ENCODE measurements at places on chromosomes 3 and 15.

DNA sequence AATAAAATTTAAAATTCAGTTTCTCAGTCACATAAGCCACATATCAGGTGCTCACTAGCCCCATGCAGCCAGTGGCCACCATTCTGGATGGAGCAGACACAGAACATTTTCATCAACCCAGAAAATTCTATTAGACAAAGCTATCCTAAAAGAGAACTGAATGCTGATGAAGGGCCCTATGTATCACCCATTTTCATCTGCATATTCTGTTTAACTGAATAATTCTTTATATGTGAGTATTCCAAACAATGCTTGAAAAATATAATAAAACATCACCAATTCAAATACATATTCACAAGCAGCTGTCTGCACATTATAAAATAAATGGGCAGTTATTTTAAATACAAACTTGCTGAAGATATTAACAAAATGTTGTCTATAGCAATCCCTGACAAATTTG lies 14.2 kb upstream of the CFAP44 start:
- no peak for DNase-seq

GRCh38 chr3:56725175-56725574 lies 42.1 kb upstream of the TASOR start:
- DNase-seq = no peak

DNA sequence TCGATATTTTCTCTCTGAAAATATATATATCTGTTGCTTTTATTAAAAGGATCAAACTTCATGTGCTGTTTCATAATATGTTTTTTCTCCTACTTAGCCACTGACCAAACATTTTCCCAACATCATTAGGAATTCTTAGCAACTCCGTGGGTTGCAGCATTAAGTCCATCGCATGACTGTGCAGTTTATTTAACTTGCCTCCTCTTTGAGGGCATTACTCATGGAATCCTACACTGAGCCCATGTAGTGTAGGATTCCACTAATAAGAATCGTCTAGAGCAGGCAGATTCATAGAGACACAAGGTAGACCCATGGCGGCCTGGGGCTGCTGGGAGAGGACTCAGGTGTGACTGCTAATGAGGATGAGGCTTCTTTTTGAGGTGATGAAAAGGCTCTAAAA lies 49.3 kb downstream of the CMTM6 start:
- no peak for DNase-seq

GRCh38 chr15:70083946-70084345 lies 13.8 kb downstream of the TLE3 start:
- no peak for DNase-seq

DNA sequence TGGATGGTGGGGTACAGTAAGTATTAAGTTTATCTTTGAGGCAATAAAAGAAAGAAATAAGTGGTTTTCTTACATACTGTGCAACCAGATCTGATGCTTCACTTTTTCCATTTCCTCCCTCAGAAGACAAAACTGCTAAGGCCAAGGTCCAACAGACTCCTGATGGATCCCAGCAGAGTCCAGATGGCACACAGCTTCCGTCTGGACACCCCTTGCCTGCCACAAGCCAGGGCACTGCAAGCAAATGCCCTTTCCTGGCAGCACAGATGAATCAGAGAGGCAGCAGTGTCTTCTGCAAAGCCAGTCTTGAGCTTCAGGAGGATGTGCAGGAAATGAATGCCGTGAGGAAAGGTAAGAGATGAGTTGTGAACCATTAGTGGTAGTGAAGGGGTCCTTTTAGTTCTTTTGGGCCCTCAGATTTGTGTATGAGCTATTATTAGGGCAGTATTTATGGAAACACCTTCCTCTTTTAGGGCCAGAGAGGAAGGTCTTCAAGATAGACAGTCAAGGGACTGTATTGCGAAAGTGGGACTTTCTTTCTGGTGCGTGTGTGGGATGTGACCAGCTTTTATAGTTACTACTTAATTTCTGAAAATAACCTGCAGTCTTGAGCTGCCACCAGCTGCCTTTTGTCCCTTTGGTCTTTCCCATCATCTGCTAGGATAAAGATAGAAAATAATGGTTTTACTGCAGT lies 4.6 kb downstream of the ALAS1 start:
- DNase-seq = no peak

DNA sequence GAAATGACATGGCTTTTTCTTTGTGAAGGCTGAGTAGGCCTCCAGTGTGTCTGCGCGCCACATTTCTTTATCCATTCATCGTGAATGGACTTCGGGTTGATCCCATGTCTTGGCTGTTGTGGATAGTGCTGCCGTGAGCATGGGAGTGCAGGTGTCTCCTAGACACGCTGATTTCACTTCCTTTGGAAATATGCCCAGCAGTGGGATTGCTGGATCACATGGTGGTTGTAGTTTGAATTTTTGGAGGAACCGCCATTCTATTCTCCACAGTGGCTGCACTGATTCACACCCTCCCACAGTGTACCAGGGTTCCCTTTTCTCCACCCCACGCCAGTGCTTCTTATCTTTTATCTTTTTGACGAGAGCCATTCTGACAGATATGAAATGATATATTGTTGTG lies 171.7 kb downstream of the NSMCE3 start:
- DNase-seq = no peak

- no peak for DNase-seq
Observed at GRCh38 chr3:2861120-2861519, 249.1 kb downstream of the IL5RA start.

- no peak for DNase-seq
Observed at GRCh38 chr3:44179246-44179645, 62.4 kb upstream of the TOPAZ1 start.

DNA sequence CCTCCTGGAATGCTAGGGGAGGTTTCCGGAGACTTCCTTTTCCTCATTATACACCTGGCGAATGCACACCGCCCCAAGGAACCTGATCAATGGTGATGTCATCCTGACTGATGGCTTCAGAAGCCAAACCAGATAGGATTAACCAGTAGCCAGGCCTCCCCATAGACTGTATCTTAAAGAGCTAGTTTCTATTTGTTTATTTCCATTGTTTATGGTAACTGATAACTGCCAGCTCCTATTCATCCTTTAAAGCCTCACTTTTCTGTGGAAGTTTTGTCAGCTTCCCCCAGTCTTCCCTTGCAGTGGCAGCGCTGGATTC lies at the start of gene MKRN2OS:
MKRN2OS (minus strand) TSS at position 27 of the 319 bp plus-strand sequence. CDS start 35 bp downstream, outside the sequence.
- DNase-seq = no peak

GRCh38 chr3:42161050-42161935 lies 70.1 kb downstream of the TRAK1 start:
- no peak for DNase-seq

DNA sequence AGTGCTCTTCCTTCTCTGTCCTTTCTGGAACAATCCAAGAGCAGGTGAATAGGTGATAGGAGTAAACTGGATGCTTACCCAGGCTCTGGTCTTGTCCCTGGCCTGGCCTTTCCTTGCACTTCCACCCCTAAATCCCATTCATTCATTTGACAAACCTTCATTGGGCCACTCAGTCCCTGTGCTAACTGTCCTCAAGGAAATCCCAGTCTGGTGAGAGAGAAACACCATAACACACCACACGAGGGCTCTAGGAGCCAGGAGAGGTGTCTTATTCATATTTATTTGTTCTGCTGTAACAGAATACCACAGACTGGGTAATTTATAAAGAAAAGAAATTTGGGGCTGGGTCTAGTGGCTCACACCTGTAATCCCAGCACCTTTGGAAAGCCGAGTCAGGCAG lies 22.8 kb downstream of the EFCC1 start:
- no peak for DNase-seq

DNA sequence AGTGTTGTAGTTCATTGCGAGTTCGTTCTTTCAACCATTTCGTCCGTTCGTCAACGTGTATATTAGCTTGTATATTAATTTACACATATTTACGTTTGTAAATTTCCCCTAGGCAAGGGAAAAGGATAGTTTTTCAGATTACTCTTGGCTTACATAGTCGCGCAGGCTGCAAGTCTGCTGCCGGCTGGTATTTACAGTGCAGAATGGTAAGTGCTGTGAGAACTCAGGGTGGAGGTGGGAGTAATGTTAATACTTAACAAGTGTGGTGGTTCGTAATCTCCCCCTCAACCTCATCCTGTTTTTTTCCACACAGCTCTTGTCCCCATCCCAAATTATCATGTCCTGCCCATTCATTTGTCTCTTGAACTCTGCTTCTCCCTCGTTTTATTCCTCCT lies 766 bp downstream of the FAM98B start:
- no peak for DNase-seq

DNA sequence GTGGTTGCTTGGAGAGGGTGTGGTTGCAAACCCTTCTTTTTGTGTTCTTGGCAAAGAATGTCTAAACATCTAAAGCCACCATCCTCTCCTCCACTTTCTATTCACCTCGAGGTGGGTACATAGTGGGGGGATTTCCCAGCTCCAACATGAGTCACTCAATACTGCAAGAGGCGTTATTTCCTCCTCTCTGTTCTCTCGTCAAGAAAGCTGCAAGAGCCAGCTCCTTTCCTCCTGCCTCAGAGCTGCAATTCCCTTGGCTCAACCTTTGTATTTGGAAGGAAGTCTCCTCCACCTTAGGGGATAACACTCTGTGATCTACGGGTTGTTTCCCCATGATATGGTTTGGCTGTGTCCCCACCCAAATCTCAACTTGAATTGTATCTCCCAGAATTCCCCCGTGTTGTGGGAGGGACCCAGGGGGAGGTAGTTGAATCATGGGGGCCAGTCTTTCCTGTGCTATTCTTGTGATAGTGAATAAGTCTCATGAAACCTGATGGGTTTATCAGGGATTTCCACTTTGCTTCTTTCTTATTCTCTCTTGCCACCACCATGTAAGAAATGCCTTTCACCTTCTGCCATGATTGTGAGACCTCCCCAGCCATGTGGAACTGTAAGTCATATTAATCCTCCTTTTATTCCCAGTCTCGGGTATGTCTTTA lies 138.4 kb downstream of the PLCL2 start:
- DNase-seq = no peak

- DNase-seq = no peak
Observed at GRCh38 chr3:143783851-143784370, 64.4 kb downstream of the SLC9A9 start.

DNA sequence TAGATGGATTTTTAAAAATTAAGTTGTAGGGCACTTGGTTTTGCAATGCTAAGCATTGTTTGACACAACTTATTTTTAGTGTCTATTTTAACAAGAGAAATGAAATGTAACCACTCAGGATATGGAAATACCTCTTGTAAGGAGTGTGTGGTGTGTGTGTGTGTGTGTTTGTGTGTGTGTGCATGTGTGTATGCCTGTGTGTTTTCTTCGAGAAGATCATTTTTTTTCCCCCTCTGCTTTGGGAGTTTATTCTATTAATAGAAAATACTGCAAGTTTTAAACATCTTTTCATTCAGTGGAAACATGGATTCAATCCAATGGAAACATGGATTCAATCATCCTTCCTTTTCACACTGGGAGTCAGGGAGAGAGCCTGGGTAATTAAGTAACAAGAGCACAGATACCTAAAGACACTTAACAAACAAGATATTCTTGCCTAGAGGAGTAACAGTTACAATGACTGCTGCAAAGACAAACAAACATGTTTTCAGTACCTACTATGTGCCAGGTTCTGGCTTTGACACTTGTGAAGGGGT lies 567.2 kb upstream of the TBL1XR1 start:
- no peak for DNase-seq

DNA sequence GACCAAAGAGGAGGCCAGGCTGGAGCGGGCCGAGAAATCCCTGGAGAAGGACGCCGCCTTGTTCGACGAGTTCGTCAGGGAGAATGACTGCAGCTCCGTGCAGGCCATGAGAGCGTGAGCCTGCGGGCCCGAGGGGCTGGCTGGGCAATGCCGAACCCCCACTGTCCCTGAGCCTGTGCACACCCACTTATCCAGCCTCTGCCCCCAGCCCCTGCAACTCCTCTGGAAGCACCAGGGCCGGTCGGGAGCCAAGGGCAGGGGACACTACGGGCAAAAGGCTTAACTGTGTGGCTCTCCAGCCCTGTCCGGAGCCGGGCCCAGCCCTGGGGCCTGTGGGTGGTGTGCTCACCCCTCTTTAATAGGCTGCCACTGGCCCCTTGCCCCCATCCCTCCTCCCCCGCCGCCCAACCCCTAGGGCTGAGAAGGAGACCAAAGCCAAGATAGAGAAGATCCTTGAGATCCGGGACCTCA lies 24.0 kb downstream of the CFAP100 start:
- no peak for DNase-seq

- no peak for DNase-seq
Observed at GRCh38 chr3:1969281-1969680, 129.4 kb upstream of the CNTN4 start.

DNA sequence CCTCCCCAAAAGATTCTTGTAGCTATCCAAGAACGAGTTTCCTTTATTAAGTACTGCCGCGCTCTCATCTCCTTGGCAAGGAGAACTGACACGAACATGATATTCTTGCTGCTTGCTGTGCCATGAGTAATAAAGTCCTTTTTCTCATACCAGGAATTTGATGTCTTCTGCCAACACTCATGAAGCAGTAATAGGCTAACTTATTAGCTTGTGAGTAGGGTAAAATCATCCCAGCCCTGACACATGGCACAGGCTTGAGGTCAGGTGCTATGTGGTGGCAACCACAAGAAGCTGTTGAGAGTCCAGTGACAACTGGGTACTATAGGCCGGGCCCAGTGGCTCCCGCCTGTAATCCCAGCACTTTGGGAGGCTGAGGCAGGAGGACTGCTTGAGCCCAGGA lies 22.7 kb upstream of the UBXN7 start:
- DNase-seq = no peak

DNA sequence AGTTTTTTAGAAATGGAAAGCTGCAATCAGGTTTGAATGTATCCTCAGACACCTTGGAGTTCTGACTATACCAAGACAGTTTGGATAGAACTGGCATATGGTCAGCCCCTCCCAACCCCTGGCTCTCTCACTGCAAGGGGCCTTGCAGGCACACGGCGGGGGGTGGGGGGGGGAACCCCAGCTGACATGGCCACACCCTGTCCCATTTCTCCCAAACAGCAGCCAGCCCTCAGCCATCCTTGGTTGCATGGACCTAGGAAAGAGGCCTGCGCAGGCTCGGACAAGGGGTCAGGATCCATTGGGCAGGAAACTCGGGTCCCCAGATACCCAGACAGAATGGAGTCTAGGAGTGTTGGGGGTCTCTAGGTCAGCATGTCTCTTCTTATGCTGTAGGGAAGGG lies 14.5 kb downstream of the CAND2 start:
- DNase-seq = no peak

DNA sequence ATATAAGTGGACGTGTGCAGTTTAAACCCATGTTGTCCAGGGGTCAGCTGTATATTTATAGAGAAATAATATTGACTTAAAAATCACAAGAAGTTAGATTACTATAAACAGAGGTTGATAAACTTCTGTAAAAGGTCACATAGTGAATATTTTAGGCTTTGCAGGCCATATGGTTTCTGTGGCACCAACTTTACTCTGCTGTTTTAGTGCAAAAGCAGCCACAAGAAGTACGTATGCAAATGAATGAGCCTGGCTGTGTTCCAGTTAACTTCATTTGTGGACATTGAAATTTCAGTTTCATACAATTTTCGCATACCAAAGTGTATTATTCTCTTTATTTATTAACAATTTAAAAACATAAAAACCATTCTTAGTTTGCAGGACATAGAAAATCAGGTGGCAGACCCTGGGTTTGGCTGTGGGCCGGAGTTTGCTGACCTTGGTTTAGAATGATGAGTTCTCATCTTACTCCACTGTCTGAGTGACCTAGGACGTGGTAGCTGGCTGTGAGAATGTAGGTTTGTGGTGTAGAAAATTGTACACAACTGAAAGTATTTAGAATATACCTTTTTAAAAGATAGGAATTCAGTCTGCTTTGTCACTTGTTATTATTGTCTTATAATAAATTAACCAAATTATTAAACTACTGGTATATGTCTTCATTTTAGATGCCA lies 16.3 kb downstream of the FAN1 start:
- DNase-seq = no peak
